Right ventricle myocardium superior (tissue), 1 donor: ENCODE measurements at places on chromosomes 11 and 22.

DNA sequence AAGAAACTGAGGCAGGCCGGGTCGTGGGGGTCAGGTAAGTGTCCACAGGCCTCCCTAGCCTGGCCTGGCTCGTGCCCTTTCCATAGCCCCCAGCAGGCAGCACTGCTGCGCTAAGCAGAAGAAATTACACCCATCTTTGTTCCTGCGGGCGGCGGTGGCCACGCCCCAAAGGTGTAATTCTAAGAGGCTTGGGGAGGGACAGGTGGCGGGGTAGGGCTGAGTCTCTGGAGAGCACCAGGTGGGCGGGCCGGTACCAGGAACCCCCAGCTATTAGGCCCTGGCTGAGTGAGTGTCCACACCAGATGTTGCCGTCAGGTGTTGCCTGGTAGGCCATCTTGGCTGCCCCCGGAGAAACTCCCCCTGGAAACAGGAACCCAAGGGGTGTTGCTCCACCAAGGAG is 12.3 kb upstream of the ARAP1 start:
- DNase-seq: no peak

DNA sequence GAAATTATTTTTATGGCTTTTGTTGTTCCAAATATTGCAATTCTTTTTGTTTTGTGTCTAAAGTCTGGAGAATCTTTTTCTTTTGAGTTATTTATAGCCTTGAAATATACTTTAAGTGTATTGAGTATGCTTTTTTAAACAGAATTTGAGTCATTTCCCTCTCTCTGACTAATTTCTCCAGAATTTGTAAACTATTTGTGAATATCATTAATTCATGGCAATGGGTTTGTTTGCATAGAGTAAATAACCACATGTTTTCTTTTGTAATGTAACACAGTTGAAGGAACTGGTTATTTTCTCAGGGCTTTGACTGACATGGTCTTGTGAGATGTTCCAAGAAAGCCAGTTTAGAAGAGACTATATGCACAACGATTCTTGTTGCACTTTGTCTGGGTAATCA is 30.9 kb upstream of the MPEG1 start:
- no peak for DNase-seq

- DNase-seq: no peak
Observed at GRCh38 chr11:115148101-115148500, 356.1 kb downstream of the CADM1 start.

GRCh38 chr22:24681236-24681635 is 78.2 kb downstream of the GGT1 start:
- no peak for DNase-seq

DNA sequence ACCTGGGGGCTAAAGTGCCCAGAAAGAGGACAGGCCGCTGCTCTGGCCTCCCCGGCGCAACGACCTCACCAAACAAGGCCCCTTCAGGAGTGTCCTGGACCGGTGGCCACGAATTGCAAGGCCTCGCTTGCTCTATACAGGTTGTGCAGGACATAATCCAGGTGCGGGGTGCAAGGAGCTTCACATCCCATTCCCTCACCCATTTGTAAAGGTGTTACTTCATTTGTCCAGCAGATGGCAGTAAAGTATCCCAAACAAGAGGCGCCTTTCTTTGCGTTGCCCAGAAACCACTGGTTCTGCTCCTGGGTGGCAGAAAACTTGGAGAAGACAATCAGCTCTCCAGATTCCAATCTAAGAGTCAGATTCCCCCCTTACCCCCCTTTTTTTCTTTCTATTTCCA is 35.9 kb upstream of the PRDM11 start:
- DNase-seq: no peak

- DNase-seq: no peak
Observed at GRCh38 chr11:35134403-35135148, 4.4 kb upstream of the CD44 start.

DNA sequence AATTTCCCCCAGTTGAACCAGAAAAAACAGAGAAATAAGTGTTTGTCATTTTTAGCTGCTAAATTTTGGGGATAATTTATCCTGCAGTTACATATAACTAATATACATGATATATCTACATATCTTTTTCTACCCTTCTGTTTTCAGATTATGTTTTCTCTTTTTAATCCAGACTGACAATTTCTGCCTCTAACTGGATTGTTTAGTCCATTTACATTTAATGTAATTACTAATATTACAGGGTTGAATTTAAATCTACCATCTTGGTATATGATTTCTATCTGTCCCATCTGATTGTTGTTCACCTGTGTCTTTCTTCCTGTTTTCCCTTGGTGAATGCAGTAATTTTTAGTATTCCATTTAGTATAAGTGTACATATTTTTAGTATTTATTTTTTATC is 5.7 kb downstream of the NNMT start:
- DNase-seq: no peak

GRCh38 chr11:7563281-7563680 is 49.5 kb downstream of the PPFIBP2 start:
- DNase-seq: no peak

DNA sequence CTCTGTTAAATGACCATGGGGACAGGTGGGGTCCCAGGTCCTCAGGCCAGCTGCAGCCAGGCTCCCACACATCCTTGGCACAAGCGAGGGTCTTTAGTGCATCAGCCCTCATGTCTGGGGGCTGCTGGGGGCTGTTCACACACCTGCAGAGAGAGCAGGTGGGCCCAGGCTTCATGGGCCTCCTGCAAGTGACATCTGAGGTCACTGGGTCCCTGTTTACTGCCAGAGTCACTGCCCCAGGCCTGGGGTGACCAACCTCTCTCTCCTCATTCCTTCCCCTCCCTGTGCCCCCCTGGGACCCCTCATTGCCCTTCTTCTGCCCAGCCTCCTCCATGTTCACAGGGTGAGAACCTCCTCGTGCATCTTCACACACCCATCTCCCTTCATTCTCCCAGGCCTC is 92.4 kb downstream of the RTL6 start:
- no peak for DNase-seq

GRCh38 chr22:24191381-24191841 is 10.1 kb downstream of the SUSD2 start:
- DNase-seq: no peak

DNA sequence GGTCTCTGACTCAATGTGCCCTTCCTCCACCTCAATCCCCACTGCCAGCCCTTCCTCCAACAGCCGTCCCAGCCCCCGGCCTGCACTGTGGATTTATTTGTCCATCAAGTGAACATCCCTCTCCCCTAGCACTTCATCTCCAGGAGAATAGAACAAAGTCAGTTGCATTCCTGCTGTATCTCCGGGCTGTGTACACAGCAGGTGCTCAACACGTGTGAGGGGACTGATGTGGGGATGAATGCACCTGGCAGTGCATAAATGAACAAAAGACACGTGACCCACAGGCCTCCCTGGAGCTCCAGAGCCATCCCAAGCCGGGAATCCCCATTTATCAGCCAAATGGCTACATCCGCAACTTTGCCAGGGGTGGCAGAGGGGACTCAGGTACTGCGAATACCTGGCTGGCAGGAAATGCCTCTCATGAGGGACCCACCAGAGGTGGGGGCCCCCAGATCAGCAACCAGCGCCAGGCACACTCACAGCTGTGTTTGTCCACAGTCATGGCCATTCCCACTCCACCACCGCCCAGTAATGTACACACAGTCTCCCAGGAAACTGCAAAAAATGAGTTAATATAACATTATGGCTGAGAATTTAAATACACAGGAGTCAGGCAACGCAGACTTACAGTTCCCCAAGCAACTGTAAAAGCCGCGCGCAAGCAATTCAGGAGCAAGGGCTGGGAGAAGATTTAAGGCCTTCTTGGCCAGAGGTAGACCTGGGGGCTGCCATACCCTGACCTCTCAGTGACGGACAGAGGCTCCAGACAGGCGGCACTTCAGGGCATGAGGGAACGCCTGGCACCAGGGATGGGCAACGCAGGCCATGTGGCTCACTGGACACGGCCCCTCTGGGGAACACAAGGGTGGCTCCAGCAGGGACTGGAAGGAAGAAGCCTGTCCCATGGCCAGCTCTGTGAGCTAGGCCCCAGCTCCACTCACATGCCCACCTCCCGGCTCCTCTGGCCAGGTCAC is 50.3 kb upstream of the TCF20 start:
- no peak for DNase-seq

DNA sequence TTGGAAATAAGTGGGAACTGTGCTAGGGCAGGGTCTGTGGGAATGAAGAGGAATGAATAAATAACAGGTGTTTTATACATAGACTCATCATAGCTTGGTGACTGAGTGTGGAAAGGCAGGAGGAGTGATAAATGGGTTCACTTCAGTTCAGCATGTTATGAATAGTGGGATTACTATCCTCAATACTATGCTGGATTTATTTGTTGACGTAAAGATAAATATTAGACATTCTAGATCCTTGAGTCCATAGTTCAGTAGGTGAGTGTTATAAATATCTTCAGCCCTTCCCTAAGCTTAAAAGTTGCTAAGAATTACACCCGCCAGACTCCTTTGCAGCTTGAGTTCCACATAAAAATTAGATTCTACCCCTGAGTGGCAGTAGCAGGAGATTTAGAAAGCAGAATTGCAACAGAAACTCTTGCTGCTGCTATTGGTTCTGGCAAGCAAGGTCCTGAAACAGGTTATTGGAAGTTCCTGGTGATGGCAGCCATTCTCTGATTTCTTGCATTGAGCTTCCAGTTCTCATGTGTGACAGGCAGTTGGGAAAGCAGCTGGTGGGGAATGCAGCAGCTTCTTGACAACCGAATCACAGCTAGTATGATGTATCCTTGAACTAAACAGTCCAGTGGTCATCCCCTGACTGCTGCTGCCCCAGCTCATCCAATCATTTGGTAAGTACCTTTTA is 1558.9 kb downstream of the FAM181B start:
- DNase-seq: no peak

- DNase-seq: no peak
Observed at GRCh38 chr11:110339456-110340250, 43.2 kb upstream of the RDX start.

DNA sequence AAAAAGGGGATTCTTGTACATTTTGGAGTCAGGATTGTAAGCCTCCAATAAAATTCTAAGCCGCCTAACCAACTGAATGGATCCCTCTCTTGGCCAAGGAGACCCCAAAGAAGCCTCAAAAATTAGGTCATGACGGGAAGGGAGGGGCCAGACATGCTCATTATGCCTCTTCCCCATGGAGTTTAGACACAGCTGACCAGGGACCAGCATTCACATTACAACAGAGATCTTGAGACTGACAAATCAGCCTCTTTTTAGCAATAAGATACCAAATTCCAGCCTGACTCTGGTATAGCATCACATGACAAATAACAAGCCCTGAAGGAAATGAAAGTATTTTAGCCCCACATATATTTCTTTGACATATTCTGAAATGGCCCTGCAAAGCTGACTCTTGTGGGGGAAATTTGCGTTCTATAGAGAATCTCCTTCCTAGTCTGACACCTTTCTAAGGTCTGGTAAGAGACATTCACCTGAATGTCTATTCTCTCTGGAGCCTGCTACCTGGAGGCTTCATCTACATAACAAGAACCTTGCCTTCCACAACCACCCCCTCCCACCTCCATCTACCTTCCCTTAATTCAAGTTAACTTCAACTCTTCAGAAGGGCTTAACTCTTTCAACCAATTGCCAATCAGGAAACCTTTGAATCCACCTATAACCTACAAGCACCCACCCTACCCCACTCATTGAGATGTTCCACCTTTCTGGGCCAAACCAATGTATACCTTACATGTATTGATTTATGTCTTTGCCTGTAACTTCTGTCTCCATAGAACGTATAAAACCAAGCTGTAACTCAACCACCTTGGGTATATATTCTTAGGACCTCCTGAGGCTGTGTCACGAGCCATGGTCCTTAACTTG is 10.3 kb downstream of the GAL start:
- DNase-seq: no peak

GRCh38 chr22:50398831-50399648 is 55.9 kb downstream of the PPP6R2 start:
- DNase-seq: peak; percentile 22

- DNase-seq: peak; percentile 84
Observed at GRCh38 chr22:32796865-32797573, 4.5 kb upstream of the TIMP3 start.

DNA sequence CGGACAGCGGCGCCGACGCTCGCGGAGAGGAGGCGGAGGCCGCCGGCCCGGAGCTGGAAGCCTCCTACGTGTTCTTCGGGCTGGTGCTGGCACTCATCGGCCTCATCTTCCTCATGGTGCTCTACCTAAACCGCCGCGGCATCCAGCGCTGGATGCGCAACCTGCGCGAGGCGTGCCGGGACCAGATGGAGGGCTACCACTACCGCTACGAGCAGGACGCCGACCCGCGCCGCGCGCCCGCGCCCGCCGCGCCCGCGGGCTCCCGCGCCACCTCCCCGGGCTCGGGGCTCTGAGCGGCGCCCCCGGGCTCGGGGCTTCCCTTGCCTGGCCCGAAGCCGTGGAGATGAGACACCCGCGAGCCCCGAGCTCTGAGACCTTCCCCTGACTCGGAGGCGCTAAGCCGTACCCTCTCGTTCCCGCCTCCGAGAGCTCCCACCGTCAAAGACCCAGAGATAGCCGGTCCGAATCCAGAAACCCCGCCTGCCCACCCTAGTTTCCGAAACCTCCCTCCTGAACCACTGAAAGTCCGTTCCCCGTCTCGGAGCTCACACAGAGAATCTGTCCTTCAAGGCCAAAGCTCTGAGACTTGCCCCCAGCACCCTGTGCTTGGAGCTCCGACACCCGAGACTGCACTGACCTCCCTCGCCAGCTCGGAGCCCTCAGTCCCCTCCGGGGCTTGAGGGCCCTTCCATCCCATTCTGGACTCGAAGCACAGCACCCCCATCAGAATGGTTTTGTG is 1.5 kb downstream of the TPBGL start:
- DNase-seq: no peak

GRCh38 chr11:4704054-4704789 is at the start of gene MMP26:
TSS of gene MMP26 (plus strand) at chr11:4704784.
- no peak for DNase-seq

GRCh38 chr11:122804796-122805195 is 33.5 kb upstream of the CRTAM start:
- DNase-seq: no peak

DNA sequence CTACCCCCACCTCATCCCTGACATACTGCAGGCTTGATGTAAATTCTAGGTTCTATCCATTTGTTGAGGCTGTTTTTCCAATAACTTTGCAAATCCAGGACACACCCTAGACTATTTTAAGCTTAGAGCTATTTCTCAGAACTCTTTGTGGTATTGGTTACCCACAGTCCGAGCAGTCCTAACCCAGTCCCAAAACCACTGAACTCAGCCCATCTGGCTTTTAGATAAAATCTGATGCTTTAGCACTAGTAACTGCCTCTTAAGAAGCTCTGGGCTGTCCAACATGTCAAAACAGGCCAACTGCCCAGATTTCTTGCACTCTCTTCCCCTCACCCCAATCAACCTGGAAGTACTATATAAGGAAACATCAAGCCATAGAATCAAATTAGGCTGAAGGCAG is 344.4 kb upstream of the CADM1 start:
- no peak for DNase-seq

GRCh38 chr11:33116535-33116934 is 44.7 kb downstream of the CSTF3 start:
- DNase-seq: no peak

DNA sequence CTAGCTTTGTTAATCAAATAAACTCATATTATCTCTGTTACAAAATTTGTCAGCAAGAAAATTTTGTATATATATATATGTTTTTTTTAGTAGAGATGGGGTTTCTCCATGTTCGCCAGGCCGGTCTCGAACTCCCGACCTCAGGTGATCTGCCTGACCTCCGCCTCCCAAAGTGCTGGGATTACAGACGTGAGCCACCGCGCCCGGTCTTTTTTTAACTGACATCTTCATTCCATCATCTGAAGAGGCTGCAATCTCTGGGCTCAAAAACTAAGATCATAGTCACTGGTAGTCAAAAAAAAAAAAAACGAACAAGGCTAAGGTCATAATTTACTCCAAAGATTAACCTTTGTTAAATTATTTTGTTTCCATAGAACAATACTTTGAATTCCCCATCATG is 5.3 kb upstream of the KLHDC7B start:
- DNase-seq: peak; percentile 26
